ENCODE measurements at places on chromosomes 13 and 19.
A peak's percentile ranks its signal among the peaks of the same experiment; 100 is the strongest.

DNA sequence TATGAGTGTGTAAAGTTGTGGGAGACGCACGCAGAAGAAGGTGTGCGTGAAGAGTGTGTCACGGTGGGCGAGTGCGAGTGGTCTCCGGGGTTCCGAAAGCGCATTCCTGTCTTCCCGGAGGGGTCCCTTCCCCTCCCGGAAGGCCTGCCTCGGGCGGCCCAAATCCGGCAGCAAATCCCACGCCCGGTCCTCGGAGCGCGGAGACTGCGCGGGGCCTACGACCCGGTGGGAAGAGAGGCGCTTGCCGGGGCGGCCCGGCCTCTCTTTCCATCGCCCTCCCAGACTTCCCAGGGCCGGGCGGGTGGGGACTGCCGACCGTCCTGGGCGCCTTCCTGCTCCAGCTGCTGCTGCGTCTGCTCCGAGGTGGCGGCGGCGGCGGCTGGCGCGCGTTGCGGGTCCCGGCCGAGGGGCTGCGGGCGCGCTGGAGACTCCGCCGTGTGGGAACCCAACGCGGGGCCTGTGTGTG, 2.1 kb downstream of the ZIC5 start:
- DNase-seq = no peak

DNA sequence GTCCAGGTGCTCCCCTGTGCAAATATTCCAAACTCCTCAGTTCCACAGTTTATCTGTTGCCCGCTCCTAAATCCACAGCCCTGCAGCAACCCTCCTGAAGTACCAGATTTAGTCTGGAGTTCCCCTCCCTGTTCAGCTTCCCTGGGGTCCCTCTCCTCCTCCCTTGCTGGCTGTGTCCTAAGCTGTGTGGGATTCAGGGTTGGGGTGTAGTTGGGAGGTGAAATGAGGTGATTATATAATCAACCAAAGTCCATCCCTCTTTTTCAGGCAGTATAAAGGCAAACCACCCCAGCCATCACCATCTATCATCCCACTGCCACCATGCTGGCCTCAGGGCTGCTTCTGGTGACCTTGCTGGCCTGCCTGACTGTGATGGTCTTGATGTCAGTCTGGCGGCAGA, at the start of gene CYP2A13:
Gene CYP2A13 (plus strand): TSS at position 301 of the 400 bp plus-strand sequence. CDS start 21 bp downstream, at position 322.
- DNase-seq = no peak

DNA sequence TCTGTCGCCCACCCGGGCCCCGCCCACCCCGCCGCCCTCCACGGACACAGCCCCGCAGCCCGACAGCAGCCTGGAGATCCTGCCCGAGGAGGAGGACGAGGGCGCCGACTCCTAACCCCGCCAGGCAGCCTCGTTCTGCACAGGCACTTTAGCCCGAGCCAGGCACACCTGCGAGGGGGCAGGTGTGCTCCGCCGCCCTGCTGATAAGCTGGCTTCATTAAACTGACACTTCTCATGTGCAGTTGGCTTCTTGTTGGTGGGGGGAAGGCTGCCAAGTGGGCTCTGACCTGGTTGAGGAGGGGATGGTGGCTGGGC, 8.2 kb downstream of the IL4I1 start:
- peak; percentile 45 for DNase-seq

DNA sequence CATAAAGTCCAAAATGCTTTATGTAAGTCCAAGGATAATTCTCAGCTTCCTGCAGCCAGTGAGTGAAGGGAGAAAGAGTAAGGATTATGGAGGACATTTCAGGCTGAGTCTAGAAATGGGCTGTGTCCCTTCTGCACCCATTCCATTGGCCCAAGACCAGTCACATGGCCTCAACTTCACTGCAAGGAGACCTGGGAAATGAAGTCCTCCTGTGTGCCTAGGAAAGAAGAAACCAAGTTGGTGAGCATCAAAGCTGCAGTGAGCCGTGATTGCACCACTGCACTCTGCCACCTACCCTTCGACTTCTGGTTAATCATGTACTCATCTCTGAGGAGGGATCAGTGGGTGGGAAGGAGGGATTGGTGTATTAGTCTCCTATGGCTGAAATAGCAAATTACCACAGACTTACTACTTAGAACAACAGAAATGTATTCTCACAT, 3.6 kb upstream of the CD37 start:
- no peak for DNase-seq

GRCh38 chr19:46604781-46605355, 3.7 kb downstream of the CALM3 start:
- no peak for DNase-seq

- DNase-seq = no peak
Observed at GRCh38 chr19:53158119-53158656, 665 bp downstream of the ZNF347 start.

DNA sequence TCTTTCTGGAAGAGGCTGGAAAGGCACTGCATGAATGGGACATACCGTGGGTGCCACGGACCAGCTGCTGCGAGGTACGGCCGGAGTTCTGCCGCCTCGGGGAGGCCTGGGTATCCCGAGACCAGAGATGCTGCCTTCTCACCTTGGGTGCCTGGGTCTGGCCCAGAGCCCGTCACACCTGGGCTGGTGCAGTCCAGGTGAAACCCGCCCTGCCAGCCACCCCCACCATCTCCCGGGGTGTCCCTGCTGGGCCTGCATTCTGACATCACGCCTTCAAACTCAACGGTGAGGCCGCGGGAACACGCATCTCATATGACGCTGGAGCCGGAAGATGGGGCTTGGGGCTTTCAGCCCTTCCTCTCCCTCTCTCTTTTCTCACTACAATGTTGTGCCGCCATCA, 98.0 kb downstream of the GADD45B start:
- no peak for DNase-seq

GRCh38 chr19:16347706-16348105, 23.1 kb downstream of the KLF2 start:
- no peak for DNase-seq

GRCh38 chr19:31903979-31904378, 441.4 kb upstream of the ZNF507 start:
- DNase-seq = no peak

- no peak for DNase-seq
Observed at GRCh38 chr13:105847527-105848291, 687.8 kb downstream of the EFNB2 start.

DNA sequence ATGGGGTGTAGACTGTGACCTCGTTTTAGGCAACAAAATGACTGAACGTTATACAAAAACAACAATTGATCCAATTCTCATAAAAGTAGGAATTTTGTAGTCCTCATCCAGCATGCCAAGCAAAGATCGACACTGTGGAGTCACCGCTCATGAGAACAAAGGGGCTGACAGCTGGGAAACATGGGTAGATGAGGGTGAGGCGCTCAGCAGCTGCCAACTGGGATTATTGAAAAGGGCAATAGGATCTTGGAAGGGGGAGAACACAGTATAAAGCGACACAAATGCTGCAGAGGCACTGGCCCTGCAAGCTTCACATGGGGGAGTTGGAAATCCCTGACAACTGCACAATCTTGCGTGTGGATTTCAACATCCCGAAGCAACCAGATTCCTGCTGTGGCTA, 5.4 kb upstream of the ZNF765 start:
- no peak for DNase-seq

- no peak for DNase-seq
Observed at GRCh38 chr19:51564791-51565190, 6.3 kb upstream of the ZNF175 start.

GRCh38 chr19:38917921-38918491, 6.0 kb upstream of the CCER2 start:
- DNase-seq = no peak

DNA sequence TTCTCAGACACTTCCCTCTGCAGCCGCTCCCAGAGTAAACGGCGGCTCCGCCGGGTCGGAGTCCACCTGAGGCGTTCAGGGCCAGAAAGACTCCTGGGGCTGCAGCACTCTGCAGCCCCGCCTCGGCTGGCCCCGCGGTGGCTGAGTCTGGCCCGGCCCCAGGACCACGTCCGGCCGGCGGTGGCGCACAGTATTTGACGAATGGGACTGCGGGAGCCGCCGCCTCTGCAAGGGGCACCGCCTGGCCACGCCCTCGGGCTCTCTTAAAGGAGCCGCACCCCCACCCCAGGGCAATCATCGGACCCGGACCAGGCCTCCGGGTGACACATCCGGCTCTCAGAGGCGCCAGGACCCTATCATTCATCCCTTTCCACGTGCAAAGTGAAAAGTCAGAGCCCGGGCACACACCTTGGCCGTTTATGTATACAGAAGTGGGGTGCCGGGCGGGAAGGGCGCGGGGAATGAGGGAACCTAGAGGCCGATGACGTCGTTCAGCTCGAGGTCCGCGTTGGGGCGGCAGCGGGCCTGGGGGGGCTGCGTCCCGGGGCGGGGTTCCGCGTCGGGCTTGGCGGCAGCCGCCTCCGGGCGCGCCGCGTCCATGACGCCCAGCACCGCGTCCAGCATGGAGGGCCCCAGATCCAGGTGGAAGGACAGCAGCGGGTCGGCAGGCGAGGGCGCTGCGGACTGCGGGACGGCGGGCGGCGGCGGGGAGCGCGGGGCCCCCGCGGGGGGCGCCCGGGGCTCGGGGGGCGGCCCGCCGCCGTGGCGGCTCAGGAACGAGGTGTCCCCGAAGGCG, 1.2 kb upstream of the LENG9 start:
- DNase-seq = no peak
